ENCODE measurements at places on chromosomes 7 and 10. TPM values are rescaled to one million over a fixed set of nuclear protein-coding genes. Genes with fewer than 3 reads are reported as not detected.

Gene MYOZ1
- total RNA-seq = not detected

Gene AZGP1
- total RNA-seq = 0.49 TPM

Gene HECW1
- total RNA-seq = 0.77 TPM

Gene ARHGEF35
- total RNA-seq = 12.0 TPM

Gene DENND2A
- total RNA-seq = 1.4 TPM

Gene MMS19
- 83.3 TPM for total RNA-seq

Gene NOS3
- 3.1 TPM for total RNA-seq

Gene CAMK1D
- 5.7 TPM for total RNA-seq

Gene MARVELD1
- 53.1 TPM for total RNA-seq

- no peak for DNase-seq
These were observed 3.0 kb downstream of the PTPRE start for GRCh38 chr10:127909716-127910463.

- no peak for DNase-seq
These were observed 8.4 kb upstream of the PANK1 start for GRCh38 chr10:89653410-89653869.

GRCh38 chr10:8301831-8302230 is 247.3 kb downstream of the GATA3 start:
- no peak for DNase-seq

DNA sequence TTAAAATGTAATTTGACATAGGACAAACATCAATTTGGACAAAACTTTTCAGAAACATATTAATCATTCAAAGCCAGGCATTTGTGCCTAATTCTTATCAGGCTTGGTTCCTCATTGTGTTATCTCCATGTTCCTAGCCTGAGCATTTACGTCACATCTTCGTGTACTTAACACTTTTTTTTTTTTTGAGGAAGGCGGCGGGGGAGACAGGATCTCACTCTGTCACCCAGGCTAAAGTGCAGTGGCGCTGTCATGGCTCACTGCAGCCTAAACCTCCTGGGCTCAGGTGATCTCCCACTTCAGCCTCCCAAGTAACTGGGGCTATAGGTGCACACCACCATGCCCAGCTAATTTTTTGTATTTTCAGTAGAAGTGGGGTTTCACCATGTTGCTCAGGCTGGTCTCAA is 19.8 kb downstream of the HNRNPA2B1 start:
- DNase-seq = no peak

GRCh38 chr7:142898377-142899170 is 13.0 kb upstream of the TRPV6 start:
- no peak for DNase-seq

GRCh38 chr10:27108165-27108564 is 7.9 kb upstream of the ANKRD26 start:
- DNase-seq = no peak

DNA sequence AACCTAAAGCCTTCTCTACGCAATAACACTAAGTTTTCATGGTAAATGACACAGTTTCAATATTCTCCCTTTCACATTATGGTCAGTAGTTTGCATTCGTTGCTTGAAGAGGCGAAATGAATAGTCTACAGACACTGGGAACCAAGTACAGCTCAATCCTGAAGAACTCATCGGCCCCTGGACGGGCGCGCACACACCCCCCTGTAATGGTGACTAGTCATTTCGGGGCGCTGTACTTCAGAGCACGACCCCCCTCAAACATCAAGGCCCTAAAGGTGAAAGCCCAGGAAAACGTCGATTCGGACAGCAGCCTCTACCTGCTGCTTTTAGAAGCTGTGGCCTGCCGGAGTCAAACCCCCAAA is 1.0 kb downstream of the NT5C2 start:
- no peak for DNase-seq

DNA sequence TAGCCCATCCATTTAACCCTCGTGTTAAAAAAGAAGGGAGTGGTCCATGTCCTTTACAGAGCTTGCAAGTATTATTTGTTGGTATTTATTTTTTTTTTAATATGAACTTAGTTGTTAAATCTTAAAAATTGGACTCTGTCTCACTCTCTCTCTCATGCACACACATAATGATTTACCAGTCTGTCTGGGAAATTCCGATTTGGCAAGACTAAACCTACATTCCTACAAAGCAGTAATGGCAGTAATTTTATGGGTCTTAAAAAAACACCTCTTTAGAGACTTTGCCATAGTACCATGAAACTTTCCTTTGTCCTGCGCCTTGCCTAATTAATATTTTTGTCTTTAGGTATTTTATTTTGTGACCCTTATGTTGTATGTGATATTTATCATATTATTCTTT is 239.5 kb upstream of the PPP1R3A start:
- DNase-seq = no peak

DNA sequence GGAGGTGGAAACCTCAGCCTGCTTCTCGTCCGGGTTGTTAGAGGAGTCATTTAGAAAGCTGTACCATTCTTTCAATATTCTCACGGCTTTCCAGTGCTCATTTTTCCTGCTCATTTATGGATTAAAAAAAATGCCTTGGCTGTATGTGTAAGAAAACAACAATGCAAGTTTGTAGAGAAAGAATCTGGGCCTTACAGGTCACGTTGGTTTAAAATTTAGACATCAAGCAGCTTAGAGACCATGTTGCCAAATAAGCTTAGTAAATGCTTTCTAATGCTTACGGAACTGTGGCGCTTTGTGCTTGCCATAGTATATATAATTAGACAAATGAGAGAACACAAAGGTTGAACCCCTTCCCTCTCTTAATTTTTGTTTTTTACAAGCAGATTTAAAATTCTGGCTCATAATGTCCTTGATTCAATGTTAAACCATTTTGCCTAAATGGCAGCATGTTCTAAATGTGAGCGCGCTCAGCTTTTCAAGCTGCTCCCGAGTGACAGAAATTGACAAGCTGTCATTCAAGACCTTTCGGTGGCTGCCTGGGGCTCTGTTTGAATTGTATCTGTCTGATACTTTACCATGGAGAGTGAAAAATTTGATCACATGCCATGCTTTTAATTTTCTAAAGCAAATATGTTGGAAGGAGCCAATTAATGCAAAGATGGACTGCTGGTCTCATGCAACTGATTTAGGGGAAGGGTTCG is 1.1 kb downstream of the ARMS2 start:
- no peak for DNase-seq

GRCh38 chr7:176381-176780 is 16.0 kb upstream of the FAM20C start:
- DNase-seq = no peak

GRCh38 chr7:2804227-2804763 is 39.8 kb downstream of the GNA12 start:
- no peak for DNase-seq

GRCh38 chr10:125127110-125127509 is 33.3 kb downstream of the CTBP2 start:
- DNase-seq = no peak

GRCh38 chr10:55191236-55191860 is 390.3 kb upstream of the PCDH15 start:
- DNase-seq = no peak

DNA sequence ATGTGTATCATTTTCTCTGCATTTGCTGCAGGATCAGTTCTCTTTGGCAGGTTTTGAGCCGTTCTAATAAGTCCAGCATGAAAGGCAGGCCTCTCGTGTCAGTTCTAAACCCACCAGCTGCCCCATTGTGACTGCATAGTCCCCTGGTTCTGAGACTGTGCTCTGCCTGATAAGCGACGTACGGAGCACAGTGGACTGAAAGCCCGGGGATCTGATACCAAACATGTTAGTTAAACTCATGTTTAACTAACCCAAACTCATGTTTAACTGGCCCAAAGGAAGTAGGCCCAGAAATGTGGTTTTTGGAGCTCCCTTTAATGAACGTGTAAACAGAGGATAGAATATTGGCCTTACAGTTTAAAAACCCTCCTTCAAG is 98.0 kb upstream of the PDCD4 start:
- DNase-seq = no peak

DNA sequence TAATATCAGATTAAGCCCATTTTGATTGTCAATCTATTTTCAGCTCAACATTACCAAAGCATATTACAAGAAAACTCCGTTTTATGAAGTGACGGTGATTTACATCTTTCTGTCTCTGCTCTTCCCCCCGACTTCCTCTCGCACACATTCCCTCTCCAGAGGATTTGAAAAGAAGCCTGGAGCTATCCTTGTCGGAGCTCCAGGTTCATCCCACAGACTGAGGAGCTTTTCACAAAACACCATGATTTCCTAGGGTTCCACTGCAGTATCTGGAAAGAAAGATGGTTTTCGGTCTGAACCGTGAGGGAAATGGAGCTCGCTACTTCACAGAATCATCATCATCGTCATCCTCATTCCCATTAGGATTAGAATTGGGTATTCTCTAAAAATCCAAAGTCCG is 655.5 kb upstream of the MGMT start:
- DNase-seq = no peak
